ENCODE measurements at places on chromosomes 13 and 19.

DNA sequence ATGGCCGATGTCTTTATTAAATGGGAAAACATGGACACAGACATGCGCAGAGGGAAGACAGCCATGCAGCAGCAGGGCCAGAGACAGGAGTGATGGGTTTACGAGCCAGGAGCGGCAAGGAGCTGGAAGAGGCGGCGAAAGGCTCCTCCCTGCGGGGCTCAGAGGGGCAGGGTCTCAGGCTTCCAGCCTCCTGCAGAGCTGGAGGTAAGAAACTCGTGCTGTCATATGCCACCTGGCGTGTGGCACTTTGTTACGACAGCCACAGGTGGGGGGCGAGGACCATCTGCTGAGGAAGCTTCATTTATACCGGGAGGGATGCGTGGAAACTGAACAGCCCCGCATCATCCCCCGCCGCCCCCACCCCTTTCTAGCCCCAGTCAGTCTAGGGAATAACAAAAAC, 52.0 kb upstream of the SPACA7 start:
- DNase-seq, result no peak

GRCh38 chr19:10086591-10087192, 575 bp downstream of the SHFL start:
- no peak for DNase-seq

DNA sequence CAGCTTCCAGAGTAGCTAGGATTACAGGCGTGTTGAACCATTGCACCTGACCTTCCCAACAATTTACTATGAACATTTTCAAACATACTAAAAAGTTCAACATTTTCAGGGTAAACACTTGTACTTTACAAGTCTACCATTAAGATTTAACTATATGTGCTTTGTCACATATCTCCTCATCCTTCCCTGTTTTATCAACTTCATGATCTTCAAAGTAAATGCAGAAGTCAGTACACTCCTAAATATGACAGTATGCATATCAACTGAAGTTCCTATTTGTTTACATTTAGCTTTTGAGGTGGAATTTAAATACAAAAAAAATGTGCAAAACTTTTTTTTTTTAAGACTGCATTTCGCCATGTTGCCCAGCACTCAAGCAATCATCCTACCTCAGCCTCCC, 18.5 kb downstream of the LNX2 start:
- DNase-seq, result no peak

- DNase-seq, result no peak
Measured at GRCh38 chr13:99133230-99133629, 67.4 kb upstream of the UBAC2 start.

GRCh38 chr13:32622827-32623226, 36.6 kb downstream of the PDS5B start:
- DNase-seq, result no peak

DNA sequence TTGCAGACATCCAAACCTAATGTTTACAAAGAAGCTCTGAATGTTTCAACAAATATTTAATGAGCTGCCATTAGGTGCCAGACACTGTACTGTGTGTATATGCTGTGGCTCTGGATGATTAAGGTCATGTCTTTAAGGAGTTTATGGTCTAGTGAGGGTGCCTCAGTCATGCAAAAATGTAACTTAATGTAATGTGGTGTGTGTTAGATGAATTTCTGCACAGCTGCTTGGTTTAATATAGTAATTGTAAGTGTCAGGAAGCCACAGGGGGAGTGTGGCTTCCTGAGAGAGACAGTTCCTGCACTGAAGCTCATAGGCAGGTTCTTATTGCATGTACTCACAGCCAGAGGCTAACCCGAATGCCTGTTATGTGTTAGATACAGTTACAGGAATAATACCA, 43.3 kb downstream of the SPATA13 start:
- no peak for DNase-seq

DNA sequence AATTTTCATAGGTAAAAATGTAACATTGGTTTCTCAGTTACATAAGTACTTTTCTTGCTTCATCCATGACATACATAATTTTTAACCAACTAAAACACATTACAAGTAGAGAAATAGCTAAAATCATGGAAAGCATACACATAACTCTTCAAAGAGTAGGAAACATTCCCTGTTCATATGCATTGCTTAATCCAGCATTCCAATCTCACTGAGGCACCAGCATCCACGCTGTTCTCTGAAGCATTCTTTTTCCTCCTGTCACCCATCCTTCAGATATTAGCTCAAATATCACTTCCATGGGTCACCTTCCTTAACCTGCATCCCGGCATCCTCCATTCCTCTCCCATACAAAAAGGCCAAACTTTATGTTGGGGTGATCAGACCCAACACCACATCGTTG, 79.1 kb downstream of the ZNF254 start:
- no peak for DNase-seq

GRCh38 chr19:11479898-11480714, 740 bp downstream of the ELAVL3 start:
- DNase-seq, result peak; percentile 27

GRCh38 chr13:22143671-22144070, 472.8 kb downstream of the FGF9 start:
- DNase-seq, result no peak

- DNase-seq, result no peak
Measured at GRCh38 chr19:18418029-18418482, 1.1 kb upstream of the SSBP4 start.

DNA sequence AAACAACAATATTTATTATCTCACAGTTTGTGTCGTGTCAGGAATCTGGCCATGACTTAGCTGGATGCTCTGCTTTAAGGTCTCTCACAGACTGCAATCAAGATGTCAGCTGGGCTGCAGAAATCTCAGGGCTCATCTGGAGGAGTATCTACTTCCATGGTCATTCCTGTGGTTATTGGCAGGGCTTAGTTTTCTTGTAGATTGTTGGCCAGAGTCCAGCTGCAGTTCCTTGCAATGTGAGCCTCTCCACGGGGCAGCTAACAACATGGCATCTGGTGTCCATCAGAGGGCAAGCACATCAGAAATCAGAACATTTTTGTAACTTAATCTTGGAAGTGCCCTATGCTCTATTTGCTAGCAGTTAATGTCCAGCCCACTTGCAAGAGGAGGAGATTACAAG, 45.7 kb upstream of the TDRD3 start:
- DNase-seq, result no peak

DNA sequence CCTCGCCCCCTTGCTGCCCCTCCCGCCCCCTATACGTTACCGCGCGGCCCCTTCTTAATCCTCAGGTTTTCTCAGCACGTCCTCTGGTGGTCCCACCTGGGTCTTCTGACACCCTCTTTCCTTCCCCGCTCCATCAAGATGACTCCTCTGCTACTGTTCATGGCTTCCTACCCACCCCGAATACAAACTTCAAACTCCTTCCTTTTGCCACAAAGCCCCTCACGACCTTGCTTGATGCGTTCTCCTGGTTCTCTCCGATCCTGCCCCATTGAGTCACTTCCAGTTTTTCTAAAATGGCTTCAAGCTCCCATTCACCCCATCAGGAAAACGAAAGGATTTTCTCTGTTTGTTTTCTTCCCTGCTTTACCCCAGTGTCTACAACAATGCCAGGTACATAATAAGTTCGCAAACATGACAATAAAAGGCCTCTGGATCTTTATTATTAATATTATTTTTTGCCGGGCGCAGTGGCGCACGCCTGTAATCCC, 734 bp upstream of the SERTAD3 start:
- DNase-seq, result no peak

GRCh38 chr13:33617055-33617454, 200.9 kb upstream of the RFC3 start:
- no peak for DNase-seq
